Endothelial cell of umbilical vein (primary cell): ENCODE measurements at places on chromosomes 3 and 15. TPM values are rescaled to one million over a fixed set of nuclear protein-coding genes. Genes with fewer than 3 reads are reported as not detected.

The FLNB gene
- total RNA-seq = 595 and 670 TPM in 2 replicates

The GPR87 gene
- not detected in 2 replicates for total RNA-seq

The COLQ gene
- total RNA-seq = 1.1 and 2.3 TPM in 2 replicates

The DLL4 gene
- total RNA-seq = 55.2 and 75.8 TPM in 2 replicates

The LRTM1 gene
- not detected in 2 replicates for total RNA-seq
